ENCODE measurements at places on chromosomes 1 and 21. TPM values are rescaled to one million over a fixed set of nuclear protein-coding genes. Genes with fewer than 3 reads are reported as not detected.

The DMBX1 gene
- not detected for total RNA-seq

The PRRC2C gene
- total RNA-seq, result 136 TPM

The KISS1 gene
- 0.91 TPM for total RNA-seq

The CAMTA1 gene
- 76.8 TPM for total RNA-seq

The AMY1B gene
- not detected for total RNA-seq

The FCRL2 gene
- total RNA-seq, result 0.10 TPM

The DCST2 gene
- total RNA-seq, result 1.7 TPM

The RNU1-1 gene
- total RNA-seq, result 2,517 TPM

The LINGO4 gene
- 0.12 TPM for total RNA-seq

The BTBD8 gene
- 4.1 TPM for total RNA-seq

The UBR4 gene
- total RNA-seq, result 97.7 TPM
